ENCODE measurements at places on chromosomes 6 and 20.

GRCh38 chr6:78482801-78483552 lies 384.4 kb upstream of the IRAK1BP1 start:
- no peak for DNase-seq

- peak; percentile 53 for DNase-seq
Observed at GRCh38 chr6:148144917-148145521, 197.6 kb upstream of the SASH1 start.

GRCh38 chr6:26012061-26012460 lies 49.5 kb downstream of the TRIM38 start:
- no peak for DNase-seq

GRCh38 chr20:62982124-62983075 lies 24.4 kb downstream of the BHLHE23 start:
- DNase-seq = no peak

DNA sequence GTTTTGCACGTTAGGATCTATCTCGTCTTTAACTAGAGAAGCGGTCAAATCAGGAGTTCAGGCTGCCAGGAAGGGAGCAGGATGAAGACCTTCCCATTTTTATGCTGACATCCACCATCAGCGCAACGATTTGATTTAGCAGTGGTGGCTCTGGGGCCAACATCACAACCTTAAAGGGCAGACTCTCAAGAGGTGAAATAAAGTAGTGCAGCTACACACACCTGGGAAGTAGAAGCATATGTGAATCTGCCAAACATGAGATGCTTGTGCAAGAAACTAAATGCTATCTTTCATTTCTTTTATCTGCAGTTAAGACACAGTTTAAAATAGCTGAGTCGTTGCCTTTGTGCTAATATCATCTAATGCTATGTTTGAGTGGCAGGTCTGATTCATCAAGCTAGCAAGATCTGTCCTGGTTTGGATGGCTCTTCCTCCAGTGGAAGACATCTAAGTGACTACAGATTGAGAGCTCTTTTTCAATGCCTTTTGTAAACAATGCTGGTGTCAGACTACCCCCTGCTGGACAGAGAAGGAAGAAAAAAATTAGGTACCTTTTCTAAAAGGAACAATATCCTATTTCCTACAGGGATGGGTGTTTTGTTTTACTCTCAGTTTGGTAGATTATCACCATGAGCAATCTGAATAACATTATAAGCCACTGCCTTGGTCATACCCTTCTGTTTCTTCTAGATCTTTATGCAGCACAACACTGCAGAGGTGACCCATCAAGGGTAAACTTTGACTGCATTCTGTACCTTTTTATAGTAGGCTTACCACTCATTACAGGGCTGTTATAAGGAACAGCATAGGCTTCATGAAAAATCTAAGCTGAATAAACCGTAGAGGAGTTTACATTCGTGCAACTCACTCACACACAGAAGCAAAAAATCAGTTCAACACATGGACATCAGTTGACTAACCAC lies 171.6 kb upstream of the FBXL4 start:
- peak; percentile 50 for DNase-seq

GRCh38 chr6:128848212-128848935 lies 34.6 kb upstream of the LAMA2 start:
- DNase-seq = no peak

DNA sequence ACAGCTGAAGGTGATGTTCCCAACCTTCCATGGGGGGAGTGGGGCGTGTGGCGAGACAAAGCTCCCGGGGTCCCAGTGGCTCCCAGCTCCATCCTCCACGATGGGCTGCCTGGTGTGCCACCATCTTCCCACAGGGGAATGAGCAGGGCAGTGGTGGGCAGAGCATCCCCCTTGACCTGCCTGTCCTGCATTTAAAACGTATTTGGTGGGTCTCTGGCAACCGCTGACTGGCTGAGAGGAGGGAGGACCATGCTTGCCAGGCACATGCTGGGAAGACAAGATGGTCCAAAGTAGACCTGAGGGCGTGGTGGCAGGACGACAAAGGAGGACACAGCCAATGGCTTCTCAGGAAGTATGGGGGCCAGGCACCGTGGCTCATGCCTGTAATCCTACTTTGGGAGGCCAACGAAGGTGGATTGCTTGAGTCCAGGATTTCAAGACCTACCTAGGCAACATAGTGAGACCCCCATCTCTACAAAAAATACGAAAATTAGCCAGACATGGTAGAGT lies 4.9 kb downstream of the TLDC2 start:
- no peak for DNase-seq

- no peak for DNase-seq
Observed at GRCh38 chr6:54107470-54108090, 3.7 kb upstream of the MLIP start.

DNA sequence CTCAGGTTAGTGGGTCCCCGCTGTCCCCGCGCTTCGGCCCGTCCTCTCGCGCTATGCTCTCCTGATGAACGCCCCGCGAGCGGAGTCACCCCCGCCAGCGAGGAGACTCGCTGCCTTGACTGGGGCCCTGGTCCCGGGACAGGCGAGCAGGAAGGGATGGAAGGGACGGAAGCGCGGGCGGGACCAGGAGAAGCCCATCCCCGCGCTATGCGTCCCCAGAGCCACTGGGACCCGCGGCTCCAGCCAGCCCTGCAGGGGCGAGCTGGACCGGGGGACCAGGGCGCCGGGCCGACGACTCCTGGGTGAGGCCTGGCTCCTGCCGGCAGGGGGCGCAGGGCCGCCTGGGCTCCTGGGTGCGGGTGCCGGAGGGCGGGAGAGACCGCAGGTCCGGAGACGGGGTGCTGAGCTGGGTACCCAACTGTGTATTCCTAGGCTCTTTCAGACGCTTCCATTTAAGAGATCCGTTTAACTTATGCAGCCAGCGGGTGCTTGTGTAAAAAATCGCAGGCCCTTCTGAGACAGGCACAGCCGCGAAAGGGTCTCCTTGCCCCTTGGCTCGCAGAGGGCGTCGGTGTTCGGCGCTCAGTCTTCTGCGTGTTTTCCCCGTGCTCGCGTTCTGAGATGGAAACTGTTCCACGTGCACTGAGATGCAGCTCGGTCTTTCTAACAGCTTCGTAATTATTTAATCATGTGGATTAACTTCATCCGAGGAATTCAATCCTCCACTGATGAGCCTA lies 580 bp upstream of the SYCP2 start:
- peak; percentile 93 for DNase-seq

DNA sequence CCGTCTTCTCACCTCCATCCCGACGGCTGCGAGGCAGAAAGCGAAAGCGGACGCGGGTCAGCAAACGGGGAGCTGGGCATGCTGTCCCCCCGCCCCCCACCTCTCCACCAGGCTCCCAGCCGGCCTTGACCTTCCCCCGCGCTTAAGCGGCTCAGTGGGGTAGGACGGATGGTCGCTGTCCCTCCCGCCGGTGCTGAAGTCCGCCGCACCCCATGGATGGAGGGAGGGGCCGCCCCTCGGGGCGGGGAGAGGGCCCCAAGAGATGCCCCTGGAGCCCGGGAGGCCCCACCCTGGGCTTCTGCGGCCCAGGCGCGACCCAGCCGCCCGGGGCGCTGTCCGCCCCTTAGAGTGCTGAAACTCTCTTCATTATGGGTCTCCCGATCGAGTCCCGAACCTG lies at the start of gene KCNB1:
TSS of gene KCNB1 (minus strand) at position 48 of the 397 bp plus-strand sequence. CDS start 188 bp downstream, outside the sequence.
- DNase-seq = peak; percentile 77

- DNase-seq = no peak
Observed at GRCh38 chr6:7769702-7770101, 43.8 kb downstream of the BMP6 start.

GRCh38 chr6:43878823-43879495 lies 108.9 kb downstream of the VEGFA start:
- no peak for DNase-seq

- DNase-seq = no peak
Observed at GRCh38 chr6:84688141-84688873, 76.1 kb downstream of the TBX18 start.

- DNase-seq = no peak
Observed at GRCh38 chr6:4774715-4775493, 1.3 kb upstream of the CDYL start.

DNA sequence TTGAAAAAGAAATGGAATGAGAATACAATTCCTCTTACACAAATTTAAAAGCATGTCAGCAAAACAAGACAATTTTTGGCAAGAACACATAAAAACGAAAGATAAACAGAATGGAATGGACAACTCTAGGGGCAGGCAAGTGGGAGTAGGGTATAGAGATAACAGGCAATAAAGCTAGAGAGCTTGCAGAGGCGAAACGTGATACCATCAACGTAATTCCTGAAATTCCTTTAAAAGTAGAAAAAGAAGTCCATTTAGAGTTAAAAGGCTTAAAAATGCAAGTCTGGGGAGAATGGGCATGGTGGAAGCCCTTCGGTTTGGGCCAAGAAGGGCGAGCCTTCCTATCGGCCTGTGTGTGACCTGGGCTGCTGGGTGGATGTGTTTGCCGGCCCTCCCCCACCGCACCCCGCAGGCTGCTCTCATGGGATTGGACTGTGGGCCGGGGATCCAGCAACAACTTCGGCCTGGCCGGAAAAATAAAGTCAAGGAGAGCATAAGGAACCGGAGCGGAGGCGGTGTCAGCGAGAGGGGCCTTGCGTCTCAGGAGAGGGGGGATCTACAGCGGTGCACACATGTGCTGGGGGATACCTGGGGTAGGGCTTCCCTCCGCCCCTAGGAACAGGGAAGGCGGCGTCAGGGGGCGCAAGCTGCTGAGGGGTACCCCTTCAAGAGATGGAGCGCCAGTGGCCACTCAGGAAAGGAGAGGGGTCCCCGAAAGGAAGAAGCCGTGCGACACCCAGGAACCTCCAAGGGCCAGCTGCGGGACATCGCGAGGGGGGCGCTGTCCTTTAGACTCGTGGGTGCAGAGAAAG lies 4.1 kb downstream of the TMEM239 start:
- no peak for DNase-seq
